ENCODE measurements at places on chromosomes 16 and 17. TPM values are rescaled to one million over a fixed set of nuclear protein-coding genes. Genes with fewer than 3 reads are reported as not detected.

GRCh38 chr16:12215277-12216105, 239.0 kb downstream of the SNX29 start:
- DNase-seq = no peak

Gene ATP1B2
- total RNA-seq = 0.38 TPM

- DNase-seq = peak; percentile 23
These were observed 6.6 kb upstream of the JUP start for GRCh38 chr17:41792845-41793783.

DNA sequence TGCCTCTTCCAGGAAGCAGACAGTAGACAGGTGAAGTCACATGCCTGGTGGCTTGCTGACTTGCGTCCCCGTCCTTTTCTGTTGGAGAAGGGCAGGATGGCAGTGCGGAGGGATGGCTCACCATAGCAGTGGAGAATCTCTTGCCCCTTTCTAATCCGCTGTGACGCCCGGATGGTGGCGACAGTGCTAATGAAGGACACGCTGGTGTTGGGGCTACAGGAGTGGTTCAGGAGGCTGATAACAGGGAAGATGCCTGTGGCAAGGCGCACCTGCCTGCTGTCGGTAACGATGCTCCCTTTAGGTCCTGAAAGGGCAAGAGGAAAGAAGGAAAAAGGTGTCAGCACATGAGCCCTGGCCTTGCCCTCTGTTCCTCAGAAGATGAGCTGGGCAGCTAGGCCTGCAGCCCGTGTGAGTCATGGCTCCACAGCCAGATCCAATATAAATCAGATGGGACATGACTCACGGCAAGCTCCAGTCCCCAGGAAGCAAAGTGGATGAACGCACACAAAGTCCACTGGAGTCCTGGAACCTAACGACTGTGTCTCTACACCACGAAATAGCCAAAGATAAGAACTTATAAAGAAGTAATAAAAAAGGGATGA, 25.5 kb downstream of the SERPINF1 start:
- no peak for DNase-seq

- DNase-seq = peak; percentile 22
These were observed 722 bp upstream of the TIMP2 start for GRCh38 chr17:78925662-78926555.

DNA sequence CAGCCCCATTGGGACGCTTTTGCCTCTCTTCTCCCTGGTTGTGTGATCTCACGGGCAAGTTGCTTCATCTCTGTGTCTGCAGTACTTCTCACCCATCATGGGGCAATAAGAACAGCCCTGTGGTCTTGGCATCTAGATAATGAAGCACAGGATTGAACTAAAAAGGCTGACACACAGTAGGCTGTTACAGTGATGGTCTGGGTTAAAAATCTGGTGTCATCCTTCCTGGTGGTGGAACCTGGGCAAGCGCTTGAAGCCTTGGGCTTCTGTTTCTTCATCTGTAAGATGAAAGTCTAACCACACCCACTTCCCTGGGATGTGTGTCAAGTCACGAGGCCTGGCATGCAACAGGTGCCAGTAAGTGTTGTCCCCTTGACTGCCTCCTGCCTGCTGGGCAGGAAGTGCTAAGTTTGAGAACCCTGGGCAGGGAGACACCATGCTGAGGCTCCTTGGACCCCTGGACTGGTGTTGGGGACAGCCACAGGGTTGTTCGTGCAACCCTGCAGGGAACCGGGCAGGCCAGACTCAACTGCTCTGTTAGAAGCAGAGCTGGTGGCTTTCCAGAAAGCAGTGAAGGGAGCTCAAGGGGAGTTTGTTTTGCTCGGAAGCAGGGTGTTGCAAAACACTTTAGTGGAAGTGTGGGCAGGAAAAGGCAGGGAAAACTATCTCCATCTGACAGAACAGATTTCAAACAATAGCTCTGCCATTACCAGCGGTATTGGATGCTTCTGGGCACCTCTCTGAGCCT, 5.9 kb upstream of the MAP2K3 start:
- DNase-seq = peak; percentile 66

Gene TMEM238L
- not detected for total RNA-seq

Gene SMPD3
- total RNA-seq = 0.63 TPM

Gene TEX14
- 0.23 TPM for total RNA-seq

GRCh38 chr16:69845181-69845580, 83.0 kb downstream of the WWP2 start:
- no peak for DNase-seq

DNA sequence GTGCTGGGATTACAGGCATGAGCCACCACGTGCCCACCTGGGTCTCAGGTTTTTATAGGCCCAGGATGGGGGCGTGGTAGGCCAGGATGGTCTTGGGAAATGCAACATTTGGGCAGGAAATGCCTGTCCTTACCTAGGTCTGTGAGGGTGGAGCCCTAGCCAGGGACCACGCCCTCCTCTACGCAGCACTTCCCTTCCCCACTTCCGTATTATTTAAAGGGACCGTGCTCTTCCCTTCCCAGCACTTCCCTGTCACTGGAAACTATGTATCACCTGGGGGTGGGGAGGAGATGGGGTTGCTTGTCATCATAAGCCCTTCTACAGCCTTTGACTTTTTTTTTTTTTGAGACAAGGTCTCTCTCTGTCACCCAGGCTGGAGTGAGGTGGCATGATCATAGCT, 238.9 kb upstream of the NLRP1 start:
- DNase-seq = no peak

Gene SSTR5
- not detected for total RNA-seq

GRCh38 chr16:83711069-83711468, 96.7 kb upstream of the HSBP1 start:
- DNase-seq = no peak

Gene KRTAP4-5
- not detected for total RNA-seq
